Stimulated activated CD4-positive, alpha-beta T cell treated with anti-CD3 and anti-CD28 coated beads, Interleukin-1b, Interleukin-23, amount 100 ng/mL, for 1 hour (primary cell): ENCODE measurements at places on chromosomes 6 and 20.
A peak's percentile ranks its signal among the peaks of the same experiment; 100 is the strongest.

- no peak for DNase-seq
Observed at GRCh38 chr6:112258642-112259336, 4.4 kb upstream of the LAMA4 start.

GRCh38 chr6:50837589-50838445 is 19.1 kb downstream of the TFAP2B start:
- no peak for DNase-seq

GRCh38 chr20:47126709-47127108 is 229.8 kb downstream of the ZMYND8 start:
- no peak for DNase-seq

GRCh38 chr6:3609388-3609787 is 142.1 kb downstream of the PXDC1 start:
- no peak for DNase-seq

DNA sequence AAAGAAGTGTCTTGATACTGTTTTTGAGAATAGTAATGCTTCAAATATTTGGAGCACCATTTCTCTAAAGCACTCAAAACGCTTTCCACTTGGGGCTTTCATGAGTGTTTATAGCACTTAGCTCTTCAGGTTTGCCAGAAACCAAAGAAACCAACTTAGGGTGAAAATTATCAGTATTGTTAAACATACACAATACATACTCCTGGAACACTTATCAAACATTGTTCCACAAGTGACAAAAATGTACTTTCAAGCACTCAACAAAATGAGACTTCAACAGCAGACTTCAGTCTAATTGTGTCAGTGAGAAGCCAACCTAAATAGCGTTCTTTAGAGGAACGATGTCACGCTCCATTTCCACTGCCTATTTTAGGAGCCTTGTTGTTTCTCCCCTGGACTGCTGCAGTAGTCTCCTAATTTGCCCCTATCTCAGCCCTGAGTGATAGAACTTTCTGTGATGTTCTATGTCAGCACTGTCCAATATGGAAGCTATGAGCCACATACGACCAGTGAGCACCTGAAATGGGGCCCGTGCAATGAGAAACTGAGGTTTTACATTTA is 461.3 kb downstream of the KIF16B start:
- DNase-seq: no peak

DNA sequence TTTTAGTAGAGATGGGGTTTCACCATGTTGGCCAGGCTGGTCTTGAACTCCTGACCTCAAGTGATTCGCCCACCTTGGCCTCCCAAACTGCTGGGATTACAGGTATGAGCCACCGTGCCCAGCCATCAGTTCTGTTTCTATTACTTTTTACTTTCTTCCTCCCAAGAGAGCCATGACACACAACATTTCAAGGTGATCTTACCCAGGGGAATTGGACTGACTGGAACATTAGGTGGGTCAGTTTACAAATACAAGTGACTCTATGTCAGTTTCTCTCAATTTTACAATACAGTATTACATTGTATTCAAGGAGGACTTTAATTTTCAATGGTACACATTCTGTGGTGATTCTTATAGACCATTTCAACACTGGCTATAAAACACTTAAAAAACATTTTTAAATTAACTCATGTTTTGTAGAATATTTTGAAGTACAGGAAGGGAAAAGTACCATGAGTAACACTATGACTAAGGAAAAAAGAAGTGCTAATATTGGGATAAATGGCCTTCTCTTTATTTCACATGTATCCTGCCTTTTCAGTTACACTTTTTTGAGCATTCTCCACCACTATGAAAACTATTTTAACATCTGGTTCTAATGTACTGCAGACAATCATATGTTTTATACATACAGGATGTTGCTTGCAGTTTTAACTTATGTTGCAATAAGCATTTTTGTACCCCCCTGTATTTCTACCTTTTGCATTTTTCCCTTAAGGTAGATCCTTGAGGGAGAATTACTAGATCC is 8.4 kb downstream of the TPBG start:
- no peak for DNase-seq

GRCh38 chr6:47792216-47792733 is 10.4 kb downstream of the OPN5 start:
- no peak for DNase-seq

DNA sequence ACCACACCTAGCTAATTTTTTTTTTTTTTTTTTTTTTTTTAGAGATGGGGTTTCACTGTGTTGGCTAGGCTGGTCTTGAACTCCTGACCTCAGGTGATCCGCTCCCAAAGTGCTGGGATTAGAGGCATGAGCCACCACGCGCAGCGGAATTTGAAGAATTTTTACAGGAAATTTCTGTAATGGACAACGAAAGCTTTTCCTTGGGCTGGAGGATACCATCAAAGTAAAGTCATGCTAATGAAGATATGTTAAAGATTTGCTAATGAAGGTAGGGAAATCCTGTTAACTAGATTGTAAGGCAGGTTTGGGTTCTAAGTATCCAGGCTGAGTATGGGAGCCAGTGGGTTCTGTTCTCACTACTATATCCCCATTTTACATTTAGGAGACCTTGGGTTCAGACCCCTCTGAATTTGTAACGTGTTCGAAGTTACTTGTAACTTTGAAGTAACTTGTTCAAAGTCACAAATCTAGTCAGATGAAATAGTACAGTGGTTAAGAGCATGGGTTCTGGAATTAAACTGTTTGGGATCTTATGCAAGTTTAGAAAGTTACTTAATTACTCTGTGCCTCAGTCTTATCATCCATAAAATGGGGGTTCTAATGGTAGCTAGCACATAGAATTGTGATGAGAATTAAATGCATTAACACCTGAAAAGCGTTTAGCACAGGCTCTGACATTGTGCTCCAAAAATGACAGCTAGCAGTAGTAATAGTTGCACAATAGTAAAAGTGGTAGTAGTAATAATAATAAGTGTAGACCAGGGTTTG is 123.4 kb upstream of the GPR6 start:
- DNase-seq: no peak

- DNase-seq: no peak
Observed at GRCh38 chr6:112176175-112176574, 78.2 kb downstream of the LAMA4 start.

- no peak for DNase-seq
Observed at GRCh38 chr20:48731536-48731935, 96.3 kb downstream of the PREX1 start.

DNA sequence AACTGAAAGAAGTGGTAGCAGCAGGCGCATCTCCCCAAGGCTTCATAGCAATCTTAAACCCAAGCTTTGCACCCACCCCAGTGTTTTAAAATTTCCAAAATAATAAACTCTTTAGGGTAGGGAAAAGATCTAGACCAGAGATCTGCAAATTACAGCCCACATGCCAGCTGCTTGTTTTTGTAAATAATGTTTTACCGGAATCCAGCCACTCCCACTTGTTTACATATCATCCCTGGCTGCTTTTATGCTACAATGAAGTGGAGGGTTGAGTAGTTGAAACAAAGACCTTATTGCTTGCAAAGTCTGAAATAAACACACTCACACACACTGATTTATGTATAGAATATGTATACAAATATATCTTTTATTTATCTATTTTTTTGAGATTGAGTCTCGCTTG is 30.0 kb downstream of the SLX4IP start:
- no peak for DNase-seq

DNA sequence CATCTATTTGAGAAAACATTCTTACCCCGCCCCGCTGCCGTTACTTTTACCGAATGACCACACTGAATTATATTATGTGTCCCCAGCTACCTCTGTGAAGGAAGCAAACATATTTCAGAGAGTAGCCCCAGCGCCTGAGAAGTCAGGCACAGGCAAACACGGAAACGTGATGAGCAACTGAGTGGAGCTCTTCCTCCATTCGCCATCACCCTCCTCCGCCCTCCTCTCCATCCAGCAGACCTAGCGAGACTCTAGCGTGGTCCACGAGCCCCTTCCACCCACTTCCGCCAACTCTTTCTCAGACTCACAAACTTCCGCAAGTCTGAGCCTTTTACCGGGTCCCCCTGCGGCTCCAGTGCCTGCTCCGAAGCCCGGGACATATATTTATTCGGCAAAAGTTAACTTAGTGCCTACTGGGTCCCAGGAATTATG is 582 bp downstream of the SNRPB start:
- peak; percentile 7 for DNase-seq

DNA sequence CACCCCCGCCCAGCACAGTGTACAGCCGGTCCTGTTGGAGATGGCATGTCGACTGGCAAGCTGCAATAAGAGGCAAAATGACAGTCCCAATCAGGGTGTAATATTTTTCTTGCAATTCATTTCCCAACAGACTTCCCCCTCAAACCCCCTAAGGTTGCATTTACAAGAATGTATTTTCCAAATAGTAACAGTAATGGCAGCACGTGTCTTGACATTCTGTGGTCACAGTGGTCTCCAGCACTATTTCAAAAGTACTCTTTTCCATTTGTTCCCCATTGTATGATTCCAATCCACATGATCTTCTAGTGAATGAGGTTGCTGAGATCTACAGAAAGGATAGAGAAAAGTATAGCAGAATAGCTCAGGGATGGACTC is 97.8 kb upstream of the CARMIL1 start:
- no peak for DNase-seq

DNA sequence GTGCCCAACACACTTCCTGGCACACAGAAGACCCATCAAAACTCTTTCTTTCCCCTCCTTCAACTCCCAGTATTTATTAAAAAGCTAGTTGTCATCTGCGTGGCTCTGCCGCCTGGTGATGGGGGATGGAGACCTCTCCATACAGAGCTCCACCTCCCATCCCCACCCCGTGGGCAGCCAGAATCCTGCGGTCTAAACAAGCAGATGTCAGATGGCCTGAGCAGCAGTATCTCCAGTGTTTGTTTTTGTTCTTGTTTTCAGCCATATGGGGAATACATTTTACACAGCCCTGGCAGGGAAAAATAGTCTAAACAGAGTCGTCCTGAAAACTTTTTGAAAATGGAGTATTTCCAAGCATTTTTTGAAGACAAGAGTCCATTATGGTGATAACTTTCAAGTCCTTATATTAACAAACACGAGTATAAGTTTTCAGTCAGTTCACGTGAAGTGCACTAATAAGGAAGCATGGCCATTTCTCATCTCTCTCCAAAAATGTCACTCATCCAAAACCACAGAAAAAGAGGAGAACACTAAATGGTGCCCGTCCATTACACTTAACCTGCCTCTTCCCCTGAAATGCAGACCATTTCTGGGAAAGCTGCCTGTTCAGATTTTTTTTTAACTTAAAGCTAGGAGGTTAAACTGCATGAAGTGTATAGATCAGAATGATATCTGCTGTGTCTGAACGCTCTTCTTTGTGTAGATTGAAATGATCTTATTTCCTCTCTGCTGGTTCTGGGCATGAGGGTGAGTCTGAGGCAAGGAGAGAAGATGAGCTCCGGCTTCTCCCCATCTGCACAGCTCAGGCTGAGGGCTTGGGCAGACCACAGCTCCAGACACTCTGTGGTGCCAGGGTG is 91.0 kb downstream of the TCP11 start:
- DNase-seq: no peak

GRCh38 chr6:14476793-14477531 is 359.4 kb downstream of the CD83 start:
- DNase-seq: no peak
